GM12891 (cell line): ENCODE measurements at places on chromosomes 7 and 10.

DNA sequence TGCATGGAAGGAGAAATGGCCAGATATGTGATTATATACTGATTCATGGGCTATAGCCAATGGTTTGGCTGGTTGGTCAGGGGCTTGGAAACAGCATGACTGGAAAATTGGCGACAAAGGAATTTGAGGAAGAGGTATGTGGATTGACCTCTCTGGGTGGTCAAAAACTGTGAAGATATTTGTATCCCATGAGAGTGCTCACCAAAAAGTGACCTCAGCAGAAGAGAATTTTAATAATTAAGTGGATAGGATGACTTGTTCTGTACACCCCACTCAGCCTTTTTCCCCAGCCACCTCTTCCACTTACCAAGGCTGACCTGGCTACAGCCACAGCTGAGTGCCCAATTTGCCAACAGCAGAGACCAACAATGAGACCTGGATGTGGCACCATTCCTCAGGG, 146.7 kb downstream of the GPR37 start:
- no peak for DNase-seq

DNA sequence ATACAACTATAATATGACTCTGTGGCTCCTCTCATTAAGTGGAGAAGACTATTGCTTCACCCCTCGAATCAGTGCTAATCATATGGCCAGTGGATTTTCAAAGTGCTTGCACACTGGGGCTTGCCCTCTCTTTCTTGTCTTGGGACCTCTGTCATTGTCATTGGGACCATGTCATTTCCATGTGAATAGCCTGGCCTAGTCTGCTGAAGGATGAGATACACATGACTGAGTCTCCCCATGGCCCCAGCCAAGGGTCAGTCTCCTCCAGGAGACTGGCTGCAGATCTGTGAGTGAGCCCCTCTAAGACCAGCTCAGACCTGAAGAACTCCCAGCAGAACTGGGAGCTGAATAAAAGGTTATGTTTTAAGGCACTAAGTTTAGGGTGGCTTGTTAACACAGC, 39.5 kb downstream of the PKD1L1 start:
- no peak for DNase-seq

DNA sequence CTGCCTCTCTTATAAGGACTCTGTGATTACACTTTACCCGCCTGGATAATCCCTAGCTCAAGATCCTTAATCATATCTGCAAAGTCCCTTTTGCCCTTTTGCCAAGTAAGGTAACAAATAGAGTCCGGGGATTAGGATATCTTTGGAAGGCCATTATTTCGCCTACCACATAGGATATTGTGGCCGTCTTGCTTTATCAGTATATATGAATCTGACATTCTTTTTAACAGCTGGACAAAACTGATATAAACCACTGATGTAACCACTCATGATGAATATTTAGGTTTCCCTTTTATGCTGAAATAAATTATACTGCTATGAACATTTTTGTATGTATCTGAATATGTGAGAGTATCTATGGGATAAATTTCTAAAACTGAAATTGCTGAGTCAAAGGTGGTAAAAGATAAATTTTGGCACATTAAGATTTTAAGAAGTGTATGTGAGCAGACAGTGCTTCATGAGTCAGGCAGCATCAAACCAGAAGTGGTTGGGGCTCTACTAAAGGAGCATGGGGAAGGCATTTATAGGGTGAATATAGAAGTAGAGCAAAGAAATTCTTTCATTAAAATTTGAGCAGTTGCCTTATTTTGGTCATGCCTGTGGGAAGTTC, 44.7 kb downstream of the AVL9 start:
- DNase-seq, result no peak

DNA sequence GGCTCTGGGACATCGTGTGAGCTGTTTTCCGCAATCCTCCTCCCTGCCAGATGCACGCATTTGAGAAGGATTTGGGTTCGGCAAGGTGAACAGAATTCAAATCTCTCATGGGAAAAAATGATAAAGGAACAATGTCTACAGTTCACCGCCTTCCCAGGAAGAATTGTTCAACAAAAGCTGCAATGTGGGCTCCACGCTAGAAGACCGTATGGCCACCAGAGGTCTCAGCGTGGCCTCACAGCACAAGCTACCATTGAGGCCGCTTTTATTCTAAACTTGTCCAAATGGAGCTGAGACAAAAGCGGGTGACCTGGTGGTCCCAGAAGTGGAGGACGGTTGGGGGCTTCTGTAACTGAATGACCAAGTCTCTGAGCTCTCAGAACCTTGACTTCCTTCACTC, 733.1 kb downstream of the PARD3 start:
- no peak for DNase-seq

GRCh38 chr7:5348134-5349004, 65.6 kb downstream of the SLC29A4 start:
- no peak for DNase-seq

GRCh38 chr10:17609523-17610079, 7.6 kb downstream of the HACD1 start:
- no peak for DNase-seq

DNA sequence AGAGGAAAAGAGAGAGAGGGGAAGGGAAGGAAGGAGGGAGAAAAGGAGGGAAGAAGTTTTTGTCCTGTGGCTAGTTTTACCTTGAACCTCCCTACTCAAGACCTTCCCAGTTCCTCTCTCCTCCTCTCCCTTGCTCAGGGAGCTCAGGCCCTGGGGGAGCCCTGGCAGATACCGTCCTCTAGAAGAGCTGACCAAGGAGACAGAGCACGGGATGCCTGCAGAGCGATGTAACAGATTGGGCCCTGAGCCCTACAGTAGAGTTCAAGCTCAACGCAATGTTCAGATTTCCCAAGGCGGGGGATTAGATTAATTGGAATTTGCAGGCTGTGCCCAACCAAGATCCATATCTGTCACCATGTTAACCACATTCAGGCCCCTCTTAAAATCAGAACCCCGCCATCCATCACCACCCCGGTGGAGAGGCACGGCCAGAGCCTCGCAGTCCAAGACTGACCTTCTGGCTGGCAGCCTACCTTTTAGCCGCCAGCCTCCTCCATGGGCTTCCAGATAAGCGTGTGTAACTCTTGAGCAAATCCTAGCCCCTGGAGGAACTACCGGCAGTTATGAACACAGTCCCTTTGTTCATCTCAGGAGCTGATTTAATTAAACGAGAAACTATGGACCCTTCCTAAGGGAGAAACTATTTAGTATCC, 70.6 kb downstream of the KCNMA1 start:
- no peak for DNase-seq

DNA sequence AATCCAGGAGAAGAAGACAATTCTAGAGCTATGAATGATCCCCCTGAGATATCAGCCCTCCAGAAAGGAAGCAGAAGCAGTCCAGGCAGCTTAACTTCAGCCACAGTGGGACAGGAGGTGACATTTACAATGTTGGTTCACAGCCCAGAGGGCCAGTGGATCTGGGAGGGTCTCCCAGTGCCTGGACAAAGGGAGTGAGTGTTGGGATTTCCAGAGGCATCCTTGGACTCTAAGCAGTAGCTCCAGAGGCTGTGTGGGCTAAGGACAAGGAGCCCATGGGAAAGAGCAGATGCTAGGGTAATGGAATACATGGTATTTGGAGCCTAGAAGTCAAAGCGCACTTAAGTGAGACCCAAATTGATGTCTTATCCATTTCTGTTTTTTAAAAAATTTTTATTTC, 97.4 kb upstream of the NUPR2 start:
- DNase-seq, result no peak

DNA sequence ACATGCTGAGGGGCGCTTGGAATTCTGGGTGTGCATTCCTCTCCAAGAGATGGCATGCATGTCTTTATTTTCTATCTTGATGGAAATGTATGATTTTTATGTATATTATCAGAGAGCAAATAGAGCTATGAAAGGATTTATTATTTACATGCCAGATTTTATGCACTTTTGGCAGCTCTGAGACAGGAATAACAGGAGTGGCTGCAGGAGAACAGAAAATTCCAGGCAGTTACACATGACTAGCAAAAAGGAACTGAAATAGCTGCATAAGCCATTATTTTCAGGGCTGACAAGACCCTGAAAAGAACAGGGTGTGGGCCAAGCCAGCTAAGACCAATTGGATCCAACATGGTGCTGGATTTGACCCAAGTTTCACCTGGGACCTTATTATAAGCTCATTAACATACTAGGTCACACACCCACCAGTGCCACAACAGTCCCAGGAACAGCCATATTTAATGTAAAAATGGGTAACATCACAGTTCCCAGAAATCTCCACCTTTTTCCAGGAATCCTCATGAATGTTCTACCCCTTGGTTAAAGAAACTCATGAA, 43.2 kb upstream of the ACSL5 start:
- no peak for DNase-seq

- DNase-seq, result no peak
Observed at GRCh38 chr7:102934701-102935100, 21.9 kb downstream of the LRRC17 start.

DNA sequence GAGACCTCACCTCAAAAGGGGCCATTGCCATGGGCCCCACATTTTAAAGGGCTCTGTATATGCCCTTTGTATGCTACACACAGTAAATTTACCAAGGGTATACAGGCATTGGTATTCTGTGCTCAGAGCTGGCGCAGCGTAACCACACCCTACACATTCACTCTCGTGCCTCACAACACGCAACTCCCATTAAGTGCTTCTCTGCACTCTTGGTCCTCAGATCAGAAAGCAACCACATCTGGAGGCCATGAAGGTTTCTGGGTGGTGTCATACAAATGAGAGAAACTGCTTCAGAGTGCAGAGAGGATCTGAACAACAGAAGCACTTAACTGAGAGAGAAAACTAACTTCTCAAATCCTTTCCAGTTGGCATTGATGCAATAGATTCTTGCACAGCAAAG, 9.4 kb upstream of the CACUL1 start:
- DNase-seq, result no peak

DNA sequence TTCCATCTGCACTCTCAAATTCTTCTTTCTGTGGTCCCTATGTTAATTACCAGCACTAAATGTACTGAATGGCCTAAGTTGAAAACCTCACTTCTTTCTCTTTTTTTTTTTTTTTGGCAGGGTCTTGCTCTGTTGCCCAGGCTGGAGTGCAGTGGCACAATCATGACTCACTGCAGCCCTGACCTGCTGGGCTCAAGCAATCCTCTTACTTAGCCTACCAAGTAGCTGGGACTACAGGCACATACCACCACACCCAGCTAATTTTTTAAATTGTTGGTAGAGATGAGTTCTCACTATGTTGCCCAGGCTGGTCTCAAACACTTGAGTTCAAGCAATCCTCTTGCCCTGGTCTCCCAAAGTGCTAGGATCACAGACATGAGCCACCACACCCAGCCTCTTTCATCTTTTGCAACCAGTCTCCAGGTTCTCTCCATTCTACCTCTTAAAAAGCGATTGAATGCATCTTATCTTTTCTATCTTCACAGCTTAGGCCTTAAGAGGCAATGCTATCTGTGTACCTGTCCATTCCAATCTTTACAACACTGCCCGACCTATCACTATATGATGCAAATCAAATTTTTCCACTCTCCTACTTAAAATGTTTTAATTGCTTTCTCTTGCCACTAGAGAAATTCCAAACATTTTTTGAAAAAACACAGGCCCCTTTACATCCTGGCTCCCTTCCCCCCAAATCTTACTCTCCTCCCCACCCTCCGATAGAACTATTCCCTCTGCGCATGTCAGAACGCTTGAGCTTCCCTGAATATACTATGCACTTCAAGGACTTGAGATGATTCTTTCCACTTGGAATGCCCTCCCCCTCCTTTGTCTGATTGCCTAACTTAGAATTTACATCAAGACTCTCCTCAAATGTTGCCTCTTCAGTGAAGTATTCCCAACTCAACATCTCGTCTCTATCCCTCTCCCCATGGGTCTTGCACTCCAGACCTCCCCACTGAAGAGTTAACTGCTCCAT, 6.0 kb downstream of the ICA1 start:
- no peak for DNase-seq

DNA sequence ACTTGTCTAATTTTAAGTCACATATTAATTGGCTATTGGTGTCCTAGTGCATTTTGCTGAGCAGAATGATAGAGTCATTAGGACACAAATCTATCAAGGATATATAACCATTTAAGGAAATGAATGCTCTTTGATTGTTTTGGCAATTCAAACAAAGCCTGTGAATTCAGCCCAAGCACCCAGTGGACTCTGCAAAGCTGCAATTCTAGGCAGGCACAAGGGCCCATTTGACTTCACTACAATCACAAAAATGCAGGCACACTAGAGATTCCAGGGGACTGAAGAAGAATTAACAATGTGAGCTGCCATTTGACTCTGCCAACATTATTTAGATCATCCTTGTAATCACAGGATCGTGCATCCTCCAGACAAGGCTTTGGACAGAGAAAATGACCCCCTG, 544.2 kb upstream of the PHF14 start:
- no peak for DNase-seq

DNA sequence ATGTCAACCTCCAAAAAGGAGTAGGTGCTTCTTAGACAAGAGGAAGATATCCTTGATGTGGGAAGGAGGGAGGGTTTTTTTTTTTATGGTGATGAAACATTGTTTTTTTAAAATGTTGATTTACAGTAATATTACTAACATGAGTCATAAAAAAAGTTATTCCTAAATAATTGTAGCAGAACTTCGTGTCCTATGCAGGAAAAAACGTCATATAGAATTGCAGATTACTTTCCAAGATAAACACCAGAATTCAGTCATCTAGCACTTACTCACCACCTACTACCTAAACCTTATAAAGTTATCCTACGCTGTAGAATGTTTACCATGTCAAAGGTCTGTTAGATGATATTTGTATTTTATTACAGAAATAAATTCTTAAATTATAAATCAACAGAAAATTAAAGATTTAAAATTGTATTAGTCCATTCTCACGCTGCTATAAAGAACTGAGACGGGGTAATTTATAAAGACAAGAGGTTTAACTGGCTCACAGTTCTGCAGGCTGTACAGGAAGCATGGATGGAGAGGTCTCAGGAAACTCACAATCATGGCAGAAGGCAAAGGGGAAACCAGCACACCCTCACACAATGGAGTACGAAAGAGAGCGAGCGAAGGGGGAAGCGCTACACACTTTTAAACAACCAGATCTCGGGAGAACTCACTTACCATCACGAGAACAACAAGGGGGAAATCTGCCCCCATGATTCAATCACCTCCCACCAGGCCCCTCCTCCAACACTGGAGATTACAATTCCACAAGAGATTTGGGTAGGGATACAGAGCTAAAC, 105.2 kb upstream of the NEBL start:
- no peak for DNase-seq

DNA sequence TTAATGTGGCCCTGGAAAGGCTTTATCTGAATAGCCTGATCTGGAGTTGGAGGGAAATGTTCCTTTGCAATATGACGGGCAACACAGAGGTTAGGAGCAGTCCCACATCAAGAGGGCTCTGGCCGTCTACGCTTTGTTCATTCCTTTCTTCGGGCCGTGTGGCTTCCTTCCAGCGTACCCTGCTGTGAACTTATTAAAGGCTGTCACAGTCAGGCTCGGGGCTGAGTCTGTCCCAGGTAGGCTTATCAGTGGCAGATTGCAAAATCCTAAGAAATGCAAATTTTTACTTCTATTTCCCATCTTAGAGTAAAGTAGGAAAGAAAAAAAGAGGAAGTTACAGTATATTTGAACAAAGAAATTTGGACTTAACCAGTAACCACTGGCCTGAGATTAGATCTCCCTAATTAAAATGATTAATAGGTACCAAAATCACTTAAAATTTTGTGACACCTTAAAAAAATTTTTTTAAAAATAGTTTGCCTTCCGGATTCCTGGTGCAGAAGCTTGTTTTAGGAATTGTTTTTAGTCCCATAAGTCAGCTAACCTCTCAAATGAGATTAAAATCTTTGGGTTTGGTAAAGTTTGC, 453.1 kb upstream of the MKI67 start:
- DNase-seq, result no peak
